ENCODE measurements at places on chromosomes 2 and 18.
A peak's percentile ranks its signal among the peaks of the same experiment; 100 is the strongest.

- no peak for DNase-seq
Measured at GRCh38 chr2:218555527-218555926, 12.6 kb downstream of the USP37 start.

DNA sequence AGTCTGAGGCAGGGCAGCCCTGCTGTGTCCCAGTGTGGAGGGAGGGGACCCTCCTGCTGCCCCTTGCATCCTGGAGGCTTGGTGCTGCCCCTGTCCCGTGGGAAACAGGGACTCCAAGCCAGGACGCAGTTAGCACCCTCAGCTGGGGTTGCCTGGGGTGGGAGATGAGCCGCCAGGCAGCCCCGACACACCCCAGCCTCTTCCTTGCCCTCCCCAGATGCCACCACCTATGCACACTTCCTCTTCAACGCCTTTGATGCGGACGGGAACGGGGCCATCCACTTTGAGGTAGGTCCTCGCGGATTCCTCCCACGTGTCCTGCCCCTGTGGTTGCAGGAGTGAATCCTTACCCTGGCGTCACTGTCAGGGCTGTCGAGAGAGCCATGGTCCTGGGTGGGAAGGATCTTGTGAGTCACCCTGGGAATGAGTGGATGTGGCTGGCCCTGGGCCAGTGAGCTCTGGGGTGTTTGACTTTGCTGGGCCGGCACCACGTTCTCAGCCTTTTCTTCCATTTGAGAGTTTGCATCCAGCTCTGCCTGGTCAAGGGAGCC is 27.5 kb upstream of the FAHD2A start:
- DNase-seq, result no peak

GRCh38 chr18:46320297-46320696 is 216.1 kb downstream of the HAUS1 start:
- no peak for DNase-seq

DNA sequence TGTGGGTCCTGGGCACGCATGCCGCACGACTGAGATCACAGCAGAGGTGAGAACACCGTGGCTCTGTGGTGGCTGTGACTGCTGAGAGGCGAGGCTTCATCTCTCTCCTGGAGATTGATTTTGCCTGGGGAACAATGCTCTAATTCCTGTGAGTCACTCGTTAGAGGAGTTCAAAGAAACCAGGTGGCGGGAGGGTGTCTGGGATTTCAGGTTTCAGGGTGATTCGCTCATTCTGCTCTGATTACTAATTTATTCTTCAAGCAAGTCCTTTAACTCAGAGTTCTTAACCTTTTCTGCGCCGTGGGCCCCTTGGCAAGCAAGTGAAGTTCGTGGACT is 56.3 kb downstream of the GLI2 start:
- DNase-seq, result no peak

- DNase-seq, result no peak
Measured at GRCh38 chr2:68368654-68369336, 3.7 kb downstream of the PLEK start.

GRCh38 chr2:72137498-72138010 is 10.1 kb downstream of the CYP26B1 start:
- DNase-seq, result peak; percentile 56

Data from stimulated activated CD4-positive, alpha-beta T cell treated with anti-CD3 and anti-CD28 coated beads, Interleukin-1b, Interleukin-23, amount 100 ng/mL, for 48 hours (primary cell).